ENCODE measurements at places on chromosomes 2 and 18. TPM values are rescaled to one million over a fixed set of nuclear protein-coding genes. Genes with fewer than 3 reads are reported as not detected.

PDE1A gene
- polyA plus RNA-seq: 0.05 TPM

COLEC11 gene
- polyA plus RNA-seq: not detected

DNA sequence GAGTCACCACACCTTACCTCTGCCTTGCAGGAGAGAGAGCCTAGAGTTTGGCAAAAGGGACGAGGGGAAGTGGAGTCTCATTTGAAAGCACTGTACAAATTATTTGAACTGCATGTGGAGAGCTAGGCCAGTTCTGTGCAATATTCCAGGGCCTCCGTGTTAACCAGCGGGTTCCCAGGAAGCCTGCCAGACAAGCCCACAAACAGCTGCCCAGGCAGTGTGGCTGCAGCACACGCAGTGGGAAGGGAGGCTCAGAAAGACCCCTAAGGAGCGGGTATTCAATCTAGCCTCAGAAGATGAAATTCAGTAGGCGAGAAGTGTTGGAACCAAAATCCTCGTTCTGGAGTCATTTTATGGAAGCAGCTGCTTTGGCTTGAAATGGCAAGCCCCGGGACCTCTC is 30.7 kb downstream of the CNGA3 start:
- no peak for DNase-seq

DNA sequence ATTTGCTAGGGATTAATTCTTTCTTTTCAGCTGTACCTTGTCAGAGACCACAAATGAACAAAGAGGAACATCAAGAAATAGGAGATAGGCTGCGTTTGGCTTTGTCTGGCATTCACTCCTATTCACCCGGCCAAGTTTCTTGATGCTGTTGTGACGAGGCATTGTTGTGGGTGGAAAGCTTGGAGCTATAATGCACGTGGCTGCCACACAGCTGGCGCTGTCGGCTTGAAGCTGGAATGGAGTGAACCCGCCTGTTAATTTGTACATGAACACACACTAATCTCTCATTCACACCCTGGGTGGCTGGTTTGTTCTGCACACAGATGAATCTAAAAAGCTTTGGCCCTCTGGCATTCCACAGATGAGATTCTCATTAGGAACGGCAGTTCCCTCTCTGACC is 274.9 kb upstream of the GYPC start:
- DNase-seq: no peak

DNA sequence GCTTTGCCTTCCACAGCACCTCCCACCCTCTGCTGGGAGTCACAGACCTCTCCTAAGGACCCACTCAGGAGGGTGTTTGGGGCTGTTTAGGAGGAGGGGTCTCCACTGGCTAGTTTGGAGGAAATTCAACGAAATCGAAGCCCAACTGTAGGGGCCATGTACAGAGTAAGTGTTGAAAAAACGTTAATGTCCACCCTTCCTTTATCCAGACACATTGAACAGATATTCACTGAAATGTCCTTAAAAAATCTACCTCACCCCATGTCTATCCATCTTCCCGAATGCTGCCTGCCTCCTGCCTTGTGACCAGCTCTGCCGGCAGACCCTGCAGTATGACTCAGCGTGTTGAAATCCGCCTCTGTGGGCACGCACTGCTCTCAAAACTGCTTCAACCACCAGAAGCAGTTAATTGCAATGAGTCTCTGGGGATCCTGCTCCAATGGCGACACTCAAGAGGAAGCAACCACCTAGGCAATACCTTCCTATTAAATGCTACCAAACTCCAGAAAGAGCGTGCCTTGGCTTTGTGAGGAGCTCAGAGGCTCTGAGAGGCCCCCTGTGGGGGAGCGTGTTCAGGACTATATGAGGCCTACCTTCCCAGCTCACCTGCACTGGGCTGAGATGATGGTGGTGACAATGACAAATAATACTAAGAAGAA is 61.4 kb upstream of the RTN4 start:
- DNase-seq: no peak

Data from mammary epithelial cell (primary cell).